Stomach (tissue), 19 donors: ENCODE measurements at places on chromosomes 16 and 17. TPM values are rescaled to one million over a fixed set of nuclear protein-coding genes. Genes with fewer than 3 reads are reported as not detected.

DNA sequence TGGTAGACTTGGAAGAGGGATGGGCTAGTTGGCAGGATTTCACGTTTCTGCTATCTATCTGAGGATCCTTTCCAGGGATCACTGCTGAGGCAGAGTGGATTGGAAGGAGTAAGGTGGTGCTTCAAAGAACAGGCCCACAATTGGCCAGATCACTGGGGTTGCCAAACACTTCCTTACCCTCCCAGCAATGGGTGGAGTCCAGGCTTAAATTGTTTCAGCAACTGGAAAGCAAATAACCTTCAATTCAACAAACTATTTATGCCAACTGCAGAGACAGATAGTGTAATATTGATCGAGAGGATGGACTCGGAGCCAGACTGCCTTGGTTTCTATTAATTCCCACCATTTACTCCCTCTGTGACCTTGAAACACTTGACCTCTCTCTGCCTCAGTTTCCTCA is 2.1 kb downstream of the ARRB2 start:
- peaks cover 35% of the 10 kb centered on the region for H3K4me1 ChIP-seq
- H3K4me3 ChIP-seq, result no peak overlapping the region
- peaks cover 18% of the 10 kb centered on the region for H3K36me3 ChIP-seq
- H3K27me3 ChIP-seq, result no peaks in the 10 kb centered on the region

- H3K36me3 ChIP-seq, result no peaks in the 10 kb centered on the region
- H3K27me3 ChIP-seq, result peaks cover 88% of the 10 kb centered on the region
- no peak overlapping the region for H3K4me3 ChIP-seq
- no peak for DNase-seq
Measured at GRCh38 chr17:38560503-38561318, 45.0 kb downstream of the SRCIN1 start.

DNA sequence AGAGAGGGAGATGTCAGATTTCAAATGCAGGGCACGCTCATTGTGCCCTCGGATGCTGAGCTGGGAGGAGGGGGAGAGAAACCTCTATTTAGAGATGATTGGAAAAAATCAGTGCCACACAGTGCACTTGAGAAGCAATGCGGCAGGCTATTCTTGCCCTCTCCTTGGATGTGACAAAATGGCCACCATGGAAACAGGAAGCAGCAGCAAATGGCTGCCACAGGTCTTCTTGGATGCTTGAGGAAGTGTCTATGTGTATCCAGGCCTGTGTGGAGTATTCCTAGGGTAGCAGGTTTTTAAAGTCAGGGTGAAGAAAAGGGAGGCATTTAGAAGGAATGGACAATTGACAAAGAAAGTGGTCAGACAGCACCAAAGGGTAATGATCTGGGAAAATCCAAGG is 340.1 kb upstream of the ZFHX3 start:
- no peak overlapping the region for H3K4me3 ChIP-seq
- no peaks in the 10 kb centered on the region for H3K27me3 ChIP-seq
- no peak overlapping the region for H3K27ac ChIP-seq
- DNase-seq, result no peak

DNA sequence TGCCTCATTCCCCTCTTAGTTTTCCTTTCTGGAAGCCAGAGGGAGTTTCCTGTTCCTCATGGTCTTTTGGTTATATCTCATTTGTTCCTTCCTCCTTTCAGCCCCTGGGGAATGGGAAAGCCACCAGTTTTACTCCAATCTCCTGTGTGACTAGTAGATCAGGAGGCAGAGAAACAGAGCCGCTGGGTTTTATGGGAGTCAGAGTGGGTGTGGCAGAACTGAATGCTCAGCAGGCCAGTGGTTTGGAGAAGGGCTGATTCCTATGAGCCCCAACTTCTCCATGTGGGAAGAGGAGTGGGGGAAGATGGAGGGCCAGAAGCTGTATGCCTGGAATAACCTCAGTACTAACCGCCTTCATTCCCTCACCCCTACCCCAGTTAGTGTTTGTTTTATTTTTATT is 4.1 kb downstream of the DNAH2 start:
- H3K4me1 ChIP-seq, result peaks cover 19% of the 10 kb centered on the region
- no peak for DNase-seq
- peaks cover 16% of the 10 kb centered on the region for H3K27me3 ChIP-seq
- H3K4me3 ChIP-seq, result no peak overlapping the region
- no peak overlapping the region for H3K27ac ChIP-seq

EVPLL gene
- 0.37 TPM for polyA plus RNA-seq

IGFALS gene
- polyA plus RNA-seq, result 21.0 TPM

DNA sequence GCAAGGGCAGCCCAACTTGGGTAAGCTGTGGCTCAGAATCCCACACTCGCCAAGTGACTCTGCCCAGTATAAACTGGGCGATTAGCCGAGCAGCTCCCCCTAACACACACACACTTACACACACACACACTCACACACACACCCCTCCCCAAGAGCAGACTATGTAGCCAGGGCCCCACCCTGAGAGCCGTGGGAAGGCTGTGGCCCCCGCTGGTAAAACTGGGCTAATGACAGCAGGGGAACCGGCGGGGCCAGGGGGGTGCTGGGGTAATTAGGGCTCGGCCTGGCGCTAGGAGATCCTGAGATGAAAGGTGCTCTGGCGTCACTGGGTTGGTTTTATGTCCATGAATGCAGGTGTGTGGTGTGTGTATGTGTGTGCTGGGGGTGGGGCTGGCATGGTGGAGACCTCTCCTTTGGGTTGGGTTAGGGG is 1.1 kb upstream of the THRA start:
- peaks cover 43% of the 10 kb centered on the region for H3K4me1 ChIP-seq
- H3K36me3 ChIP-seq, result no peaks in the 10 kb centered on the region
- DNase-seq, result no peak
- H3K4me3 ChIP-seq, result no peak overlapping the region
- H3K27ac ChIP-seq, result peak overlapping the region; percentile 96

DNA sequence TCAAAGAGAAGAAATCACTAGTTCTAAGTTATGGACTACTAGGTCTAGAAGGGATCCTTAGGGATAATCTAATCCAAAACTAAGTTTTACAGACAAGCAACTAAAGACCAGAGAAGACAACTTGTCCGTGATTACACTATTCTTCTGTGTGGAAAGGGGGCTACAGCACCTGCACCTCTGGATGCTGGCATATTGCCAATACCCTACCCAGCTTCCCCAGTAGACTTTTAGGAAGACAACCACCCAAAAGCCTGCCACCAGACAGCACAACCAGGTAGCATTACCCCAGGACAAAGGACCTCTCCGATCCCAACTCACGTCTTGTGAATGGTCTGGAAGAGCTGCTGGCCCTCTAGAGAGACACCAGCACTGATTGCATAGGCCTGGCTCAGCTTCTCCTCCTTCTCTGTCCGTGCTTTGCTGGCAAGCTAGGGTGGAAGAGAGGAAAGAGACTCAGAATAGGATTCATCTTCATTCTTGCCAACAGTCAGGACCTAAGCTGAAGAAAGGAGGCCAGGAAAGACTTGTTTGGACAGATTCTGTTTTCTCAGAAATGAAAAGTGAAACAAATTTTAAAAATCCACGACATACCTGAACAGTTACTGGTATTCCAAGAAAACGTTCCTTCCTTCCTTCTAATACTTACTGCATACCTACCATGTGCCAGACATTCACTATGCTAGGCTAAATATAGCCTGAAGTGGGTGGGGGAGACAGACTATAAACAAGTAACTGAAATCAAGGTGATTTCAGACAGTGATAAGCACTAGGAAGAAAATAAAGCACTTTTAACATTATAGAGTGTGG is 25.3 kb upstream of the TMEM101 start:
- H3K4me1 ChIP-seq, result peaks cover 55% of the 10 kb centered on the region
- no peak for DNase-seq
- peaks cover 28% of the 10 kb centered on the region for H3K36me3 ChIP-seq
- H3K27ac ChIP-seq, result no peak overlapping the region

MARVELD3 gene
- polyA plus RNA-seq, result 2.1 TPM

DNA sequence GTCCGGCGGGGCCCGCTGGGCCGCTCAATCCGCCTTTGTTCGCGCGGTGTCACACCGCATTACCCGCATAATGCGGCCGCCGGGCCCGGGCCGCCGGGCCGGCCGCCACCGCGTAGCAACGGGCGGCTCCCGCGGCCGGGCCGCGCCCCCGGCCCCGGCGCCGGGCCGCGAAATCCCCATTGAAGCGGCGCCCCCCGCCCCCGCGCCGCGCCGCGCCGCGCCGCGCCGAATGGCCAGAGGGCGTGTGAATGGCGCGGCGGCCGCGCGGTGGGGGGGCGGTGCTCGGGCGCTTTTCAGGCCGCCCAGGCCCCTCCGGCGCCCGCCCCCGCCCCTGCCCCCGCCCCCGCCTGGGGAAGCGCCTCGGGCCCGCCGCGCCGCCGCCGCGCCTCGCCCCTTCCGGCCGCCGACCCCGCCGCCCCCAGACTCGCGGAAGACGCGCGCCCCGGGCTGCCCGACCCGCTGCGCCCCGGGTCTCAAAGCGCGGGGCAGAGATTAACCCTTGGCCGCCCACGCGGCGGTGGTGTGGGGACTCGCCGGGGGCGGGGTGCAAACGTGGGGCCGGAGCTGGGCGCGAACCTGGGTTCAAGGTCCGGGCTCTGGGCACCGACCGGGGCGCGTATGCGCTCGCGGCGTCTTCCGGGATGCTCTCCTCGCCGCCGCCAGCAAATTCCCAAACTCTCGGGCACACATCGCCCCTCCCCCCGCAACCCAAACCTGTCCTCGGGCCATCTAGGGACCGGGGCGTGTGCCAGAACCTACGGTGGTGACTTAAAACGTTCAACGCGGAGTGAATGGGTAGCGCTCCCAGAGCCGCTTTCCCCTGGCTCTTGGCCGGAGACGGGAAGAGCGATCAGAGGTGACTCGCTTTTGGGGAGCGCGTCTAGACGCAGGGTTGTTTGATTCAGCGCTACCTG is 46.7 kb downstream of the WNT3 start:
- H3K36me3 ChIP-seq, result no peaks in the 10 kb centered on the region
- DNase-seq, result peak; percentile 41
- peak overlapping the region; percentile 53 for H3K4me3 ChIP-seq
- peaks cover 13% of the 10 kb centered on the region for H3K4me1 ChIP-seq
- H3K27me3 ChIP-seq, result peaks cover 6% of the 10 kb centered on the region

GRCh38 chr17:68053231-68054013 is 17.9 kb downstream of the KPNA2 start:
- no peak overlapping the region for H3K4me3 ChIP-seq
- H3K36me3 ChIP-seq, result no peaks in the 10 kb centered on the region

DNA sequence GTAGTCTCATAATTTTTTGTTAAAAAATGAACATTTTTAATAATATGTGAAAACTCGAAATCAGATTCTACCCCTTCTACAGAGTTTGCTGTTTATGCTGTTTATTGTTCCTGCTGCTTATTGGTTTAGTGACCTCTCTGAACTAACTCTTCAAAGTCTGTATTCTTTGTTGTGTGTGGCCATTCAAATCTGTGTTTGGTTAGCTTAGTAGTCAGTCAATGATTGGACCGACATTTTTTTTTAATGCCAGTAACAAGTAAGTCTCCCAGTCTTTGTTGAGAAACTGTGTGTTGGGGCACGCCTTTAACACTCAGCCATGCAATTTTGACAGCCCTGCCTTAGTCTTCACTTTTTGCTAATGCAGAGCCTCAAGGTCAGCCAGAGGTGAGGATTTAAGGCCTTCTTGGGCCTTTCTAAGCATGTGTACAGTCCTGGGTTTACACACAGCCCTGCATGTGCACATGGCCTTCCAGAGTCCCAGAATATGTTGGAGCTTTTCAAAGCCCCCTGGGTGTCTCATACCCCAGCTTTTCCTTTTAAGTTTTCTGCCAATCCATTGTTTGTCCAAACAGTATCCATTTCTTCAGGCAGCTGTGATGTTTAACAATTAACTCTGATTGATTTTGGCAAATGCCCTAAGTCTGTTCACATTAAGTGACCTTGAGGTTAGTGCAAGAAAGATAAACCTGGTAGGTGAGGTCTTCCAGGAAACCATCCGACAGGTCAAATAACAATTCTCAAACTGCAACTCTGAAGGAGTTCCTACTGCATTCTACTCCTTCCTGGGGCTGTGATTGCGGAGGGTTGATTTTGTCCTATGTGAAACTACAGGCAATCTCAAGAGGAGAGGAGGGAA is 389.3 kb downstream of the PMP22 start:
- no peak overlapping the region for H3K27ac ChIP-seq
- H3K4me1 ChIP-seq, result no peaks in the 10 kb centered on the region
- DNase-seq, result no peak
- no peaks in the 10 kb centered on the region for H3K27me3 ChIP-seq
- no peaks in the 10 kb centered on the region for H3K36me3 ChIP-seq

- H3K4me3 ChIP-seq, result no peak overlapping the region
- DNase-seq, result no peak
- no peaks in the 10 kb centered on the region for H3K4me1 ChIP-seq
- H3K27ac ChIP-seq, result no peak overlapping the region
Measured at GRCh38 chr16:15464401-15465186, 30.2 kb downstream of the BMERB1 start.

GRCh38 chr17:43878260-43879175 is 28.8 kb downstream of the MPP2 start:
- peaks cover 58% of the 10 kb centered on the region for H3K36me3 ChIP-seq
- H3K4me1 ChIP-seq, result peaks cover 29% of the 10 kb centered on the region
- DNase-seq, result peak; percentile 75
- no peak overlapping the region for H3K4me3 ChIP-seq
- H3K27me3 ChIP-seq, result no peaks in the 10 kb centered on the region
- no peak overlapping the region for H3K27ac ChIP-seq

MXRA7 gene
- 102 TPM for polyA plus RNA-seq

ANKRD40CL gene
- 0.40 TPM for polyA plus RNA-seq

GRCh38 chr17:63688396-63689020 is 11.4 kb downstream of the LIMD2 start:
- DNase-seq, result no peak
- H3K4me1 ChIP-seq, result peaks cover 14% of the 10 kb centered on the region
- no peak overlapping the region for H3K27ac ChIP-seq

TBC1D3 gene
- not detected for polyA plus RNA-seq

- no peak for DNase-seq
- peak overlapping the region; percentile 93 for H3K27ac ChIP-seq
- no peaks in the 10 kb centered on the region for H3K36me3 ChIP-seq
Measured at GRCh38 chr17:4710693-4711634, 532 bp downstream of the ARRB2 start.

HSD11B2 gene
- 1.5 TPM for polyA plus RNA-seq

KRT40 gene
- polyA plus RNA-seq, result 0.10 TPM

OR2C1 gene
- polyA plus RNA-seq, result not detected

- peaks cover 15% of the 10 kb centered on the region for H3K36me3 ChIP-seq
- H3K27me3 ChIP-seq, result no peaks in the 10 kb centered on the region
- no peak for DNase-seq
- H3K4me1 ChIP-seq, result no peaks in the 10 kb centered on the region
Measured at GRCh38 chr16:72963533-72964315, 84.2 kb downstream of the ZFHX3 start.

DNA sequence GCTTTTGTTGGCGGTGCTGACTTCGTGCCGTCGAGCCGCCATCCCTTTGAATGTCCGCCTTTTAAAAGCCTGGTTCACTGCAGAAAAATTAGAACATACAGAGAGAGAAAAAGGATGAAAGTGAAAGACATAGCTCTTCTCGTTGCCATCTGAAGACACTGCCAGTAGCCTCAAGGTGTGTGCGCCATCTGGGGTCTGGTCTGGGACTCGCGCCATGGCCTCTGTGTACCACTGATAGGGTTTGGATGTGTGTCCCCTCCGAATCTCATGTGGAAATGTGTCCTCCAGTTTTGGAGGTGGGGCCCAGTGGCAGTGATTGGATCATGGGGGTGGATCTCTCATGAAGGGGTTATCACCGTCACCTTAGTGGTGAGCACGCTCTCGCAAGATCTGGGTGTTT is 15.5 kb downstream of the GSE1 start:
- H3K36me3 ChIP-seq, result no peaks in the 10 kb centered on the region
- H3K4me3 ChIP-seq, result no peak overlapping the region
- DNase-seq, result no peak
- H3K4me1 ChIP-seq, result peaks cover 82% of the 10 kb centered on the region
- no peaks in the 10 kb centered on the region for H3K27me3 ChIP-seq

GPRC5B gene
- 16.3 TPM for polyA plus RNA-seq
